Nephron progenitor cell (in vitro differentiated cells): ENCODE measurements at places on chromosomes 2 and 18.

- no peak for DNase-seq
Measured at GRCh38 chr2:155830817-155831579, 501.5 kb downstream of the NR4A2 start.

DNA sequence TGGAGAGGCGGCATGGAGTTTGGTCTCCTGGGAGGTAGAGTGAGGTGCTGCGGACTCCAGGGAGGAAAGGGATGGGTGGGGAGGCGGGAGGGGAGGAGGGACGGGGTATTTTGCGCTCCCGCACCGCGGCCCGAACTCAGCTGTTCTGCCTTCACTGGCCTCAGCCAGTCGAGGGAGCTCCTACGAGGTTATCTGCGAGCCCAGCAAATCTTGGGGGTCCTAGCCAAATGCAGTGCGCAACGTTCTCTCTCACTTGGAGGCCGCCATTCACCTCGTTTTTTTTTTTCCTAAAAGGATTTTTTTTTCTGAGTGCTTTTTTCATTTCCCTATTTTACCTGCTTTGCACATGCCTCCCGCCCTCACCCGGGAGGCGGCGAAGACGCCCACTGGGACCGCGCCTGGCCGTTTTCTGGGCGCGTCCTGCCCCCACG lies 877 bp upstream of the BCL2L11 start:
- DNase-seq = no peak

GRCh38 chr2:120807751-120808150 lies 72.1 kb downstream of the GLI2 start:
- DNase-seq = no peak

DNA sequence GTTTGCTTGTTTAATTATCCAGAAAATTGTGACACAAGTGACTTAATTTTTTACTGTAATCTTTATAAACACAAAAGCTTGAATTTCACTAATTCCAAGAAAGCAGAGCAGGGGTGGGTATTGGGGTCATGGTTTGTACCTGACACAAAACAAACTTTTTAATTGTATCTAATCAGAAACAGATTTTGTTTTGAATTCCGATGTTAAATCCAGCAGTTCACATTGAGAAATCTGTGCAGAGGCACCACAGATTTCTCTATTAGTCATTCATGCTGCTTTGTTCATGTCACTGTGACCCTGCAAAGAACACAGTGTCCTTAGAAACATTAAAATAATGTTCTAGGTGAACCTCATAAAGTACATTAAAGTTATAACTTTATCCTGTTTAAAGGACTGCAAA lies 443.4 kb downstream of the NYAP2 start:
- no peak for DNase-seq

DNA sequence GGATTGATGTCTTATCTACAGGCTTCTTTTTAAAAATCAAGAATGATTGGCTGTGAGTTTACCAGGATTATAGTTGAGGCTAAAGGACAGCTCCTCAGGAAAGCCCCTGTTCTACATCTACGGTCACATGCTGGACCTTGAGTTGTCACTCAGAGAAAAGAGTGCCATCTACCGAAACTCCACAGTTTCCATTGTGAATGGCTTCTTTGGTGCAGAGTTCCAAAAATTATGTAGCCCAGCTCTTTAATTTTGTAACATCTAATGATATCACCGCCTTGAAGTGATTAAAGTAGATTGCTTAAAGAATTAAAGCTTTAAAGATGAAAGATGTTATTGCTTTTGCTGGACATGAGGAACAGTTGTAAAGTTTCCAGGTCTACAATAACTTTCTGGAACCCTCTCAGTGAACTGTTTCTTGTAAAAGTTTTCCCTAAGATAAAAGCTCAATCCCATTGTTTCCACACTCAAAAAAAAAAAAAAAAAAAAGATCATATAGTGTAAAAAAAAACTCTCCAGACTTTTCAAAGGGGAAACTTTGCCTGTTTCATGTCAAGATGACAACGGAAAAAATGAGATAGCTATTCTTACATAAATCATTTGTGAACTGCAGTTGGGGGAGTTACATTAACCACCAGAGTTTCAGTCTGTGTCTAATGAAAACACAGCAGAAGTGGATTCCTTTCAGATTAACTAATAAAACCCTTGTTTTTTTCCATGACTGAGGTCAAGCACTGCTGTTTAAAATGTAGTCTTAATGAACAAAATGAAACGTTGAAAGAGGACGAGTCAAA lies 4.3 kb downstream of the COL3A1 start:
- DNase-seq = no peak

DNA sequence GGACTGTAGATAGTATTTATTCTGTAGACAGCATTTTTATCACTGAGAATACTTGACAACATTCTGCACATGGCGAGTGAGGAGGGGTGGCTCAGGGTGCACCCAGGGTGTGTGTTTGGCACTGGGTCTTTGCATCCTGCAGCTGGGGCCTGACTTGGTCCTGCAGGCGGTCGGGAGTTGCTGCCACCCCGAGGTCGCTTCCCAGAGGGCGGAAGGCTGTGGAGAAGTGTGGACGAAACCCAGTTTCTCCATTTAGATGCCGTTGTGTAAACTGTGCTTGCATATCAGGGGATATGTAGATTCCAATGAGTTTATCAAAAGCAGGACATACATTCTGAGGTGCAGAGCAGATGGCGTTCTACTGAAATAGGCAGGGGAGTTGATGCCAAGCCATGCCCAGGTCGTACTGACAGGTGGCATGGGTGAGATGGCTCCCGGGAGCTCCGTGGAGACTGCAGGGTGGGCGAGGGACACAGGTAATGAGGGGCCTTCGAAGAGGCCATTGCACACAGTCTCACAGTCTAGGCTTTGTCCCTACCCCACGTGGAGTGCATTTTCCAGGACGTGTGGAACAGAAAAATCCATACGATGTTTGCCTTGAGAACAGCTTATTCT lies 74.5 kb downstream of the RTP5 start:
- DNase-seq = no peak

- DNase-seq = no peak
Measured at GRCh38 chr2:65265671-65266045, 38.0 kb downstream of the ACTR2 start.

DNA sequence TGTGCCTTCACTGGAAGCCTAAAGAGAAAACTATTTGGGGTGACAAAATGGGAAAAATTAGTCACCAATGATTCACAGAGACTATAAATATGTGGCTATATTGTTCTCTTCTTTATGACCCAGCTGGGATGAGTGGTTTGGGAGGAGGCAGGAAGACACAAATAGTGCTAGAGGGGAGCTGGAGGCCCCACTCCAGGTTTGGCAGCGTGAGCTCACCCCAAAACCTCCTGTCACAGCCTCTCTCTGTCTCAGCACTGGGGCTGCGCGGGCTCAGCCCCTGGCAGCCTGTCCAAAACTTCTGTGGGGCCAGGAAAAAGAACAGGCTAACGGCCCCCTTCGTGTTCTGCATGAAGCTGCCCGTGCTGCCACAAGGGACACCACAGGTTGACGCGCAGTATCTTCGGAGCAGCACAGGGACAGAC lies 73.2 kb upstream of the LCLAT1 start:
- no peak for DNase-seq

- DNase-seq = no peak
Measured at GRCh38 chr18:40006634-40007033, 1948.4 kb upstream of the PIK3C3 start.

GRCh38 chr2:12704378-12704777 lies 12.4 kb upstream of the TRIB2 start:
- no peak for DNase-seq

GRCh38 chr2:79428745-79429144 lies 84.1 kb upstream of the CTNNA2 start:
- DNase-seq = no peak

- no peak for DNase-seq
Measured at GRCh38 chr2:24875272-24875671, 44.8 kb downstream of the ADCY3 start.
